ENCODE measurements at places on chromosomes 4 and X.

DNA sequence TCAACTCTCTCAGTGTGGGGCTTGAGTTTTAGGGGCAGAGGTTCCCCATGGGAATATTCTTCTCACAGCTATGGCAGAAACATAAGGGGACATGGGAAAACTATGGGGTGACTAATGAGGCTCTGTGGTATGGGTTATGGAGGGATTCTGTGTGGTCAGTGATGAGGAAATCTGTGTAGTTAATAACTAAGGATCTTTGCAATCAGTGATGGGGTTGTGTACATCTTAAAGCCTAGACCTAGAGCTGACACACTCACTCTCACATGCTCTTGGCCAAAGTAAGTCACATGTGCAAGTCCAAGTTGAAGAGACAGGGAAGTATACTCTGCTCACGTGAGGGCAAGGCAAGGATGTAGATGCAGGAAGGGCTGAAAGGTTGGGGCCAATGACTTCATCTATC lies 86.4 kb upstream of the UXT start:
- DNase-seq, result no peak

DNA sequence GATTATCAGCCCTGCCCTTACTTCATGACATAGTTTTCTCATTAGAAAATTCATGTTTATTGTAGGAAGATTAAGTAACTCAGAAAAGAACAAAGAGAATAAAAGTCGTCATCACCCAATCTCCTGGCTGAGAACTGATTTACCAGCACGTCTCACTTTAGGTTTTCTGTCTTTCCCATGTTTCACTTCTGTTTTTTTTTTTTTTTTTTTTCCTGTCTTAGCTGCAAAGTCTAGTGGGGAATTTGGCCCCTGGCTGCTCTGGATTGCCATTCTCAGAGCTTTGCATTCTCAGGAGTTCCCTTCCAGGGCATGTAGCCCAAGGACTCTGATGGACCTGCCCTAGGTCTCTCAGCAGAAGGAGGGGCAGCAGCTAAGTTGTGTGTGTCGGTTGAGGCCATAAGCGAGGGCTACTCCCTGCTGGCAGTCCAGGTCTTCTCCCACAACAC lies 57.8 kb downstream of the TMEM131L start:
- no peak for DNase-seq

GRCh38 chr4:144738649-144739048 lies 92.7 kb downstream of the HHIP start:
- DNase-seq, result no peak

- DNase-seq, result no peak
Observed at GRCh38 chrX:63434665-63435064, 83.5 kb upstream of the SPIN4 start.

DNA sequence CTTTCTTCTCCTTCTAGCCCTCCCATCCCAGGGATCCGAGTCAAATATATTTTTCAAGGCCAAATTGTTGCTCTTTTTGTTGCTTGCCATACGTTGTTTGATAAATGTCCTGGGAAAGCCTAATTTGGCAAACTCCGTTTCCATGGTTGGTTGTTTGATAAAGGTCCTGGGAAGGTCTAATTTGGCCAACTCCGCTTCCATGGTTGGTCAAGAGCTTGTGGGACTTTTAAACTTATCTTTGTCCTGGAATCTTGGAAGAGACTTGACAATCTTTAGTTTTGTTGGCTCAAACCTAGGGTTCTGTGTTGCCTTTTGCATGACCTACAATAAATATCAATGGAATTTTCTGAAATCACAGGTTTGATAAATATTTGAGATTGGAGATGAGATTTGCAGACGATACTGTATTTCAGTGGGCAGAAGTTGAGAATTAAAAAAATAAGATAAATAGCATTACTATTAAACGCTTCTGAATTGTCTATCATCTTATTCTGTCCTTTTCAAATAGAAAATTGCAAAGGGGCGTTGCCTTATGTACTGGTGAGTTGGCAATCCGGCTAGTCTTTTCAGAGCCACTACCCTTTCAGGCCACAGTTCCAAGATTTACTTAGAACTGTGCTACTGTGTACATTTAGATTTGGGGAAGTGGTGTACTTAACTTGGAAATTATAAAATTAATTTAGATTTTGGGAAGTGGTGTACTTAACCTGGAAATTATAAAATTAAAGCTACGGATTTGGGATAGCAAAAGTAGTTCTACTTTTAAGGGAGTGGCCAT lies 804 bp downstream of the OSTC start:
- DNase-seq, result no peak

DNA sequence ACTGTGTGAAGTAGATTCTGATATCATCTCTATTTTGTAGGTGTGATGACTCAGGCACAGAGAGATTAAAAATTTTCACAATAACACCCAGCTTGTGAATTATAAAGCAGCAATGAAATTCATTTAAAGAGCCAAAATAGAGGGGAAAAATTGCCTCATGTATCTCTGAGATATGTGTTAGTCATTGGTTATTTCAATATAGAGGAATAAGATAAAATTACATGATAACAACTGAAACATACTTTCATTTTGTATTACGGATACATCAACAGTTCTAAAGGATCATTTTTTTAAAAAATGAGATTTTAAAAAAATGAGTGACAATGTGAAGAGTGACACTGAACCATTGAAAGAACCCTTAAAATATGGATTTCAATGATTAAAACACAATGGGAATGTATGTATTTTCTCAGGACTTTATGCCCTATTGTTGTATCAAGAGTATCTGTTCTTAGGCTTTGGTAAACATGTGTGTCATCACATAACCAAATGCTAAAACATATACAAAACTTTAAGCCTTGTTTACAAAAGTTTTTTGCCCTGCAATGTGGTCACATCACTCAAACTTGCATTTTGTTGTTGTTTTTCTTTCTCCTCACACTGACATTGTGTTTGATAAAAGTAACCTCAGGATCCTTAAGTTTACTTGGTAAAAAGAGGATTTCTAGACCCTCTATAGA lies 221.3 kb downstream of the ANTXR2 start:
- DNase-seq, result no peak

GRCh38 chrX:41055740-41056139 lies 29.5 kb upstream of the USP9X start:
- DNase-seq, result no peak

GRCh38 chr4:112119353-112119783 lies 25.9 kb upstream of the FAM241A start:
- DNase-seq, result no peak

GRCh38 chr4:77653162-77653758 lies 47.6 kb downstream of the CXCL13 start:
- DNase-seq, result no peak

- DNase-seq, result no peak
Observed at GRCh38 chr4:95694411-95694810, 145.5 kb upstream of the PDHA2 start.

- no peak for DNase-seq
Observed at GRCh38 chr4:153222707-153223426, 18.6 kb downstream of the TRIM2 start.

DNA sequence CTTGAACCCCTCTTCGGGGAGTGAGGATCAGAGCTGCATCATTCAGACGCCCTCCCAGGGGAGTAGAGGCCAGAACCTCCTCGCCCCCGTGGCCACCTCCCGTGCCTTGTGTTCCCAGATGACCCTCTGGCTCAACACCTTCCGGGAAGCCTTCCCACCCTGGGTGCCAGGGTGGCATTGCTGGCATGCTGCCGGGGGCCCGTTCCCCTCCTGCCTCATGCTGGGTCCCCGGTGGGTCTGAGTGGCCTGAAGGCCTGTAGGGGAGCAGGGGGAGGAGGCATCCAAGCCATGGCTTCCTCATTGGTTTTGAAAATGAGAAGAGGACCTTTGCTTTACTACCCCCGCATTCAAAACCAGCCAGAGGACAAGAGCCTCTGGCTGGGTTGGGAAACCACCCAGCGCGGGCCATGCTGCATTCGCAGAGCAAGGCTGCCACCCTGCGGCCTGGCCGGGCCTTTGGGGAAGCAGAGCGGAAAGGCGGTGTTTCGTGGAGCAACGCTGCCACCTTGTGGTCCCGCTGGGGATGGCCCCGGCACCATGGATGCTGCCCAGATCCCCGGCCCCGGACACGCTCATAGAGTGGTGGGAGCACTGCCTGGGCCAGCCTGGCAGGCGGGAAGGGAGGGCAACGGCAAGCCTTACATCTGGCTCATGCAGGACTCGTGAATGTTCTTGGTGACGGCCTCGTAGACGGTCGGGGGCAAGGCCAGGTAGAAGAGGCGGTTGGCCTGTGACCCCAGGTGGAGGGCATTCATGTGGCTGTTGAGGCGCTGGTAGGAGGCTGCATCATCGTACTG lies 11.9 kb downstream of the G6PD start:
- DNase-seq, result no peak

DNA sequence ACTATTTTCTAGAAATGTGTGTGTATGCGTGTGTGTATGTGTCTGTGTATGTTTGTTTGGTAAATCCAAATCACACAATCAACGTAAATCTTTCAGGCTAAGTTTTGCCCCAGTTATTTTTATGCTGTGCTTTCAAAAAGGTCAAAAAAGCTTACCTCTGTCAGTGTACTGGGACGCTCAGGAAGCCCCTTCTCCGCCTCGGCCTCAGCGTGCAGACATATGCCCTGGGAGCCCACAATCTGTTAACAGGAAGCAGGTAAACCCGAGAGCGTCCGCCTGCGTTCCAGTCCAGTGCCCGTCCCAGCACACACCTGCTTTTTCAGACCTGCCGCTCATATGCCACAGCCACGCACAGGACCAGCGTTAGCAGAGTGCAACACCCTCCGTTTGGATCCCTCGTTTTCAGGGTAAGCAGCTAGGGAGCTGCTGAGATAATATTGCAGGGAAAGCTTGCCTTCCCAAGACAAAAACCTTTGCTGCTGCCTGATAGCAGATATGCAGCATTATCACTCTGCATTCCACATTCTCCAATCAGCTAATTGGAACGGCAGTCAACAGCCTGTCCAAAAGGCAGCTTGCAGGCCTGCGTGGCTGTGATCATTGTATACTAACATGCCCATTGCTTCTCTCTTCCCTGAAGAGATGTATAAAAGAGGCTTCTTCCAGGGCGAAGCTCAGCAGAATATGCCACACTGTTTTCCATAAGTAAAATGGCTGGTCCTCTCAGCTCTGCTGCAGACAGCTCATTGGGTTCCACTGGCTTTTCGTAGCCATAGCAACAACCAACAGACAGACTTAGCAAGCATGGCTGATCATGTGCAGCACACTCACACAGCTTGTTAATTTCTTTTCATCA lies at the start of gene SORBS2:
SORBS2 (minus strand) TSS at position 686 of the 856 bp plus-strand sequence. CDS start 121,623 bp downstream, outside the sequence.
- no peak for DNase-seq

- DNase-seq, result no peak
Observed at GRCh38 chr4:139761461-139761860, 95.8 kb downstream of the MGST2 start.

- DNase-seq, result no peak
Observed at GRCh38 chr4:159197885-159198269, 95.0 kb downstream of the RAPGEF2 start.

DNA sequence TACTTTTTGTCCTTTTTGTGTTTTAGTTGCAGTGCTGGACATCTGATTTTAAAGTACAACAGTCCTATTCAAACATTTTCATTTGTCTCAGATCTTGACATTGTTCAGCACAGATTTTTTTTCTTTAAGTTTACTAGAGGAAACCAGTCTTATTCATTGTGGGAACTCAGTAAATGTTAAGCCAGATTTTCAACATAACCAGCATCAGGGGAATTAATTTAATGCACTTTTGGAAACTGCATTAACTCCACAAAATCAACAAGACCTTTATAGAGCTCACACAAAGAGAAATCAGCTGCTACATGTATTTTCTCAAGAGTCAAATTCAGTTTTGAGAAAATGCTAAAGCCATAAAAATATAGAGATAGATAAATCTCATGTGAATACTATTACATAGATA lies 9.9 kb downstream of the CPE start:
- no peak for DNase-seq

DNA sequence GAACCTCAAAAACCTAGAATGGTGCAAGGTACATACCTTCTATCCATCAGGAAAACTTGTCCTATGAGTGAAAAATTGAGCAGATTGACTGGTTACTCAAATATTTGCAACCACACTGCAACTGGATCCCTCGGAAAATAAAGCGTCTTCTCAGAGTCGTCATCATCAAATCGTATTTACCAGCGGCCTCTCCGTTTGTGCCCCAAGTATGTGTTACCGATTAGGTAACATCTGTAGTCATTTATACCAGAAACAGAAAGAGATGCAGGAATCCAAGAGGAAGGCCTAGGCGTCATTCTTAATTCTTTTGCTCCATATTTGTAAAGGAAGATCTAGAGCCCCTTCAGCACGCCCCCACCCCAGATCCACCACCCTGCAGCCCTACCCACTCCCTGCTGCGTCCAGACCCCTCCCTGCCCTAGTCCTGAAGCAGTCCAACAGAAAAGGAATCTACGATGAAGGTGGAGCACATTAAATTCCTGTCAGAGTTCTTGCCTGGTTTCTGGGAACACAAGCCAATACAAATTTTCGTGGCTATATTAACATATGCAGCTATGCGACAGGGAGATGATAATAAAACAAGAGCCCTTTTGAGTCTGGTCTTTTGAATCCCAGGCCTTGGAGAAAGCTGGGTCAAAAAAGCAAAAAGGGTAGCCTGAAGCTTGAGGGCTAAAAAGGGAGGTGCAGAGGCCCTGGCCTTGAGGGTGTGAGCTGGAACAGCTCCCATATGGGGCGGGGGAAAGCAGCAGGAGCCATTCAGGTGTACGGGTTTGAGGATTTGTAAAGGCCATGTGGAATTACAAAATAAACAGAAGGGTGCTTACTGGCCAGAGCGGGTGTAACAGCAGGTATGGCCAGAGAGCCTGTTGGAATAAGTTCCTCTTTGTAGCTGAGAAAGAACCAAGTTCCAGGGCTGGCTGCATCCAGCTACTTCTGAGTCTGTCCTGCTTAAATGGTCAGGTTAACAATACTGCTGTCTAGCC lies 77.0 kb downstream of the ZNF827 start:
- no peak for DNase-seq

DNA sequence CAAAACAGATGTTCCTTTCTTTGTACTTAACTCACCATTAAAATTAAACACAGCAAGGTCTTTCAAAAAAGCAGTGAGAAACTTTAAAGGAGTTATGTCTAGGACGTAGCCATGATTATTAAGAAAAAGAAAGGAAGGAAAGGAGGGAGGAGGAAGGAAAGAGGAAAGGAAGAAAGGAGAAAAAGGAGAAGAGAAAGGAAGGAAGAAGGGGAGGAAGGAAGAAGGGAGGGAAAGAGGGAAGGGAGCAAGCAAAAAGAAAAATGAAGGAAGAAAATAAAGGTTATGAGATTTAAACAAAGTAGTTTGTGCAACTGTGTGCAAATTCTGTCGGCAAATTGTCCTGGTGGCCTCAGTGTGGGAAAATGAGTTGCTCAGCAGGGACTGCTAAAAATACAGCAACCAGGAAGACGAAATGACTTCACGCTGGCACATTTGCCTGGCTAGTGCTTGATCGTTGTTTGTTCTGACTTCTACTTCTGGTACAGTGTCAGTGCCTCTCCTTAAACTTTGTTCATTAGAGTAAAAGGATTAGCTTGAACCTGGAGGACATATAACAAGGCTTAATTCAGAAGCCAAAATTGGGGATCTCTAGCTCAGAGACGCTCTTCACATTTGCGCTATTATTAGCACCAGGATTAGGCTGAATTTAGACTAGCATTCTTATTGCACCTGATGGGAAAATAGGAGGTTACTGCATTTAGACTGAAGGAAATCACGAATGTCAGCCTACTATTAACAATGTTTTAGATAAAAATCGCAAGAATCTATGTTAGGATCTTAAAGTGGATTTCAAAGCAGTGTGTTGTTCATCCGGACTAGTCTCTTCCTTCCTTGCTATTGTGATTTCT lies 81.2 kb downstream of the DCK start:
- no peak for DNase-seq

GRCh38 chr4:140343303-140343702 lies 30.1 kb upstream of the SCOC start:
- DNase-seq, result peak; percentile 27

- DNase-seq, result no peak
Observed at GRCh38 chrX:13005661-13006473, 31.0 kb downstream of the TMSB4X start.

Measured in epithelial cell of prostate (primary cell).